ENCODE measurements at places on chromosomes 5 and 9.

GRCh38 chr9:97803167-97804058, 49.6 kb upstream of the FOXE1 start:
- no peak for DNase-seq

- DNase-seq = no peak
These were observed 23.0 kb downstream of the SPARC start for GRCh38 chr5:151663617-151664293.

DNA sequence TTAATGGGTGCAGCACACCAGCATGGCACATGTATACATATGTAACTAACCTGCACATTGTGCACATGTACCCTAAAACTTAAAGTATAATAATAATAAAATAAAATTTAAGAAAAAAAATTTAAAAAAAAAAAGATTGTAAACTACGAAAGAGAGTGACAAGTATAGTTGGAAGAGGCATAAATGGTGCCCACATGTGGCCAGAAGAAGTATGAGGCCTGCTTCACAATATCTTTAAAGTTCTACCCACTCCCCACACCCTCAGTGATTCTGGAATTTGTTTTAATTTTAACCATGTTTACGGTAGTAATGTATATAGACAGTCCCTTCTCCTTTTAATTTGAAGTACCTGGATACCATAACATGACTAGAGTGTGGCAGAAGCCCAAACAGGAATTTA, 172.7 kb downstream of the CHSY3 start:
- DNase-seq = no peak

DNA sequence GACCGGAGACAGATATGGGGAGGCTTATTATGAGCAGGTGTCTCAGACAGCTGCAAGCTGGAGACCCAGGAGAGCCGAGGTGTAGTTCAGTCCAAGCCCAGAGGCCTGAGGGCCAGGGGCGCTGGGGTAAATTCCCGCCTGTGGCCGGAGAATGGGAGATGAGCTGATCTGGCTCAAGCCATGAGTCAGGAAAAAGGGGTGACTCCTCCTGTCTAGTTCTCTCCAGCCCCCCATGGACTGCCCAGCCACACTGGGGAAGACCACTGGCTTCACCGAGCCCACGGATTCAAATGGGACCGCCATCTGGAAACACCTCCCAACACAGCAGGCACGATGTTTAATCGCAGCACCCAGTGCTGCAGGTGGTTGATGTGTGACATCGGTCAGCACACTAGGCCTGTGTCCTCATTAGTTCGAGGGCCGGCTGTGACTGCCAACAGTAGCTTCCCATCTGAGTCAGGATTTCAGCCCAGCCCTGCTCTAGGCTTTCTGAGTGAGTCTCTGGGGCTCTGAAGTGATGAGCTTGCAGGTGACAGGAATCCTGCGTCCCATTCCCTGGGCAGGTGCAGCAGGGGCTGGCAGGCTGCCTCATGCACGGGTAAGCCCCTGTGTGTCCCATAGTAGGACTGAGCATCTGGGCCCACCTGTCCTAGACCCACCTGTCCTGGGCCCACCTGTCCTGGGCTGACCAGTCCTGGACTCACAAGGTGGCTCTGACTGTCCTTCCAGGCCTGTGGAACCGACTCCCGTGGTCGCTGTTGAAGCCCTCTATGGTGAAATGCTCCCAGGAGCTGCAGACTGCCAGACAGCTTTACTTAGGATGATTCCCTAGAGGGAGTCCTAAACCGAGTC, 49.7 kb downstream of the AHRR start:
- no peak for DNase-seq

GRCh38 chr5:64971513-64971912, 202.8 kb downstream of the CWC27 start:
- no peak for DNase-seq

GRCh38 chr5:43137326-43137725, 16.6 kb downstream of the ZNF131 start:
- no peak for DNase-seq

- no peak for DNase-seq
These were observed 94.5 kb downstream of the CFAP90 start for GRCh38 chr5:7756453-7756852.

DNA sequence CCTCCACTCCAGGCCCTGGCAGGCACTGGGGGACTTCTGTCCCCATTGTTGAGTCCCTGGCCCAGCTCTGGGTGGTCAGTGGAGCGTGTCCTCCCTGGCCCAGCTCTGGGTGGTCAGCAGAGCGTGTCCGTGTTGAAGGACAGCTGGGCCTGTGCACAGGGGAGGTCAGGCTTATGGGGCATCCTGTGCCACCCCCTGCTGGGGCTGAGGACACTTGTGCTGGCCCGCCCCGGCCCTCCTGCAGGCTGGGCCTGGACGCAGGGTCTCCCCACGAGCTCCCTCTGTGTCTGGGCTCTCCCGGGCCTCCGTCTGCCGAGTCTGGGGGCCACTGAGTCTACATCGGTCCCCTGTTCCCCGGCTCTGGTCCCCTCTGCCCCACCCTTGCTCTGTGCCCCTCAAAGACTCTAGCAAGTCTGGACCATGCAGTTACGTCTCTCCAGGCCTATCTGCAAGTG, 11.5 kb upstream of the CLIC3 start:
- DNase-seq = no peak

DNA sequence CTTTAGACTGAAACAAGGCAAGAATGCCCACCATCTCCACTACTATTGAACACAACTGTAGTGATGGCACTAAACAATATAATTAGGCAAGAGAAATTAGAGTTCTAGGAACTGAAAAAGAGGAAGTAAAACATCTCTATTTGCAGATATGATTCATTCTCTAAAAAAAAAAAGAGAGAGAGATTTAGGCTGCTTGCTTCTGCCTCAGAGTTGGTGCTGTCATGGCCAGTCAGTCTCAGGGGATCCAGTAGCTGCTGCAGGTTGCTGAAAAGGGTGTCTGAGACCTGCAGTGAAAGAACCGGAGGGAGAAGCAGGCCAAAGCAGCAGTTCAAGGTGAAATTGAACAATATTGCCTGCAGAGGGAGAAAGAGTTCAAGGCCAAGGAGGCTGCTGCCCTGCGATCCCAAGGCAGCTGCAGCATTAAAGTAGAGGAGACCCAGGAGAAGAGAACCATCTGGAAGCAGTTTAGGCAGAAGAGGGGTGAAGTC, 72.5 kb downstream of the AP3B1 start:
- no peak for DNase-seq

GRCh38 chr5:52627740-52628139, 160.0 kb upstream of the ITGA1 start:
- DNase-seq = no peak

GRCh38 chr5:116378777-116379121, 195.9 kb downstream of the SEMA6A start:
- no peak for DNase-seq

DNA sequence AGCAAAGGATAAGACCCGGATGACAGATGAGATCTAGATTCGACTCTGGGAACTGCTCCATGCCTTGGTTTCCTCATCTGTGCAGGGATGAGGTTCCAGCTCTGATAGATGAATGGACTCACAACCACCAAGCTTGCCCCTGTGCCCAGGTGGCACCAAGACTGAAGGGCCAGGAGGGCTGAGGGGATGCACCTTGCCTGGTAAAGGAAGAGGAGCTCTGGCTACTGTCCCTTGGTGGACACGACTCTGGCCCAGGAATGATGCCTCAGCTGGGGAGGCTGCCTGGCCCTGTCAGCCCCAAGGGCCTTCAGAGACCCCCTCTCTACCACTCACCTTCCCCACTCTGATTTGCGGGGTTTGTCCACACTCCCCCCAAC, 24.9 kb upstream of the ANXA6 start:
- no peak for DNase-seq

- no peak for DNase-seq
These were observed 272.8 kb upstream of the IRX4 start for GRCh38 chr5:2155556-2155955.

- no peak for DNase-seq
These were observed 55.4 kb upstream of the MIER3 start for GRCh38 chr5:57007344-57007743.

GRCh38 chr5:65072850-65073249, 304.1 kb downstream of the CWC27 start:
- no peak for DNase-seq

GRCh38 chr5:1806199-1806598, 5.0 kb downstream of the NDUFS6 start:
- DNase-seq = no peak

DNA sequence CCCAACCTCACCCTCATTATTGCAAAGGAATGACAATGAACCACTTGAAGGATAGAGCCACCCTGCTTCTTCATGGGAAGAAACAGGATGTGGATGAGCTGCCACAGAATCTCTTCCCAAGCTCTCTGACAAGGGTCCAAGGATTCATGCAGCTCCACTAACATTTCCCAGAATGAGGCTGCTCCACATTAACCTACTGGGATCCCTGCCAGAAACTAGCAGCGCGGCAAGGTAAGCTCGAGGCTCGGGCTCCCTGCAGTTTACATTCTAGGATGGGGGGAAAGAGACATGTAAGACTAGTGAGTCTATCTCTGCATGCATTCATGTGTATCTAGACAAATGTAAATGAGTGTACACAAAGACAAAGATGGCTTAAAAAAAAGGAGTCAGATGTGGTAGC, 12.1 kb downstream of the DCAF12 start:
- no peak for DNase-seq

- no peak for DNase-seq
These were observed 8.7 kb upstream of the CARNMT1 start for GRCh38 chr9:75036793-75037192.

DNA sequence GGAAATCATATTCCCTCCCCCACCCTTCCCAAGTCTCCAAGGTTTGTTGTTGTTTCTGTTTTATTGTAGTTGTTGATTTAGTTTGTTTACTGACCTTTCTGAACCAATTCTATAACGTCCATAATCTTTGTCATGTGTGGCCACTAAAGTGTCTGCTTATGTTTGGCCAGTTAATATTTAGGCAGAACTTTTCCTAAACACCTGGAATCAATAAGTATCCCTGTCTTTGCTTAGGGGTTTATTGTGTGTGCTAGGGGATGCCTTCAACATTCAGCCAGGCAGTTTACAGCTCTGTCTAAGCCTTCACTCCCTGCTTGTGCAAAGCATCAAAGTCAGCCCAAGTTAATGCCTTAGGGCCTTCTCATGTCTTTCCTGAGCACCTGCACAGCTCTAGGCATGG, 16.9 kb upstream of the LECT2 start:
- DNase-seq = no peak

GRCh38 chr9:136900988-136901515, 14.7 kb downstream of the TRAF2 start:
- no peak for DNase-seq
